ENCODE measurements at places on chromosomes 7 and 10.

- no peak for DNase-seq
Observed at GRCh38 chr10:93219347-93219746, 145.7 kb downstream of the CYP26A1 start.

DNA sequence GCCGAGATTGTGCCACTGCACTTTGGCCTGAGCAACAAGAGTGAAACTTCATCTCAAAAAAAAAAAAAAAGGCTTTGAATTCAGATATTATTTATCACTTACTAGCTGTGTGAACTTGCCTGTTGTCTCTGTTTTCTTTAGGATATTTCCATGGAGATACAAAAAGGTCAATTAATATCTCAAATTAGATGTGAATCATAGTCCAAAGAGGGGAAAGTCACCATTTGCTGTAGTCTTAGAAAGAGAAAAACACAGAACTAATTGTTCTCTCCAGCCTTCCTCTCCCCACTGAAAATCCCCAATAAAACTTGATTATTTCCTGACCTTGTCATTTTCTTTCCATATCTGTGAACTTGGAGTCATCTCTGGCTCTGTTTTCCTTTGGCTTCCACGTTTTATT lies 21.2 kb downstream of the HEPACAM2 start:
- DNase-seq: no peak

- DNase-seq: no peak
Observed at GRCh38 chr10:103870516-103870915, 15.1 kb upstream of the SH3PXD2A start.

GRCh38 chr7:25263337-25263736 lies 35.1 kb upstream of the NPVF start:
- DNase-seq: no peak

DNA sequence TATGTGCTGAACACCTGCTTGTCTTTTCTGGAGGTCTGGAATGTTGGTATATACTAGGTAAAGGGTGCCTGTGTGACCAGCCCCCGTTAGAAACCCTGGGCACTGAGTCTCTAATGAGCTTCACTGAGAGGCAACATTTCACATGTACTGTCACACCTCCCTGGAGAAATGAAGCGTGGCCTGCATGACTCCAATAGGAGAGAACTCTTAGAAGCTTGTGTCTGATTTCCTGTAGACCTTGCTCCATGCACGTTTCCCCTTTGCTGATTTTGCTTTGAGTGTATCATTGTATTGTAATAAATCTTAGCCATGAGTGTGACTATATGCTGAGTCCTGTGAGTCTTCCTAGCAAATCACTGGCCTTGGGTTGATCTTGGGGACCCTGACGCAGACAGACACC lies 82.8 kb downstream of the PPP1R3C start:
- no peak for DNase-seq

- DNase-seq: no peak
Observed at GRCh38 chr7:240146-240676, 47.8 kb downstream of the FAM20C start.

DNA sequence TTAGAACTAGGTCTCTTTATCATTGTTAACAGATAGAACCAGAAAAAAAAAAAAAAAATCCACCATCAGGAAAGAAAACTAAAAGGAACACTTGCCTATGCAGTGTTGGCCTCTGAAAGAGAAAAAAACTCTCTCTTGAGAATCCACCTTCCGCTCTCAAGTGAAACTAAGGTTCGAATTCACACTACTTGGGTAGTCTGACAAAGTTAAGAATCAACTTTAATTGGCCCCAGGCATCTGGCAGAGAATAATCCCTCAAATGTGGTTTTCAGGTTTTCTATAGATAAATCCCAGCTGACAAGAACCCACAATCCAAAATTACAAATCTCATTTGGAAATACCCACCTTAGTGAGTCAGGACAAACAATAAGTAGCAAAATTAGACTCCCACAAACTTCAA lies 199.7 kb upstream of the LRRN3 start:
- DNase-seq: no peak

- no peak for DNase-seq
Observed at GRCh38 chr7:141156407-141156806, 82.5 kb downstream of the TMEM178B start.

DNA sequence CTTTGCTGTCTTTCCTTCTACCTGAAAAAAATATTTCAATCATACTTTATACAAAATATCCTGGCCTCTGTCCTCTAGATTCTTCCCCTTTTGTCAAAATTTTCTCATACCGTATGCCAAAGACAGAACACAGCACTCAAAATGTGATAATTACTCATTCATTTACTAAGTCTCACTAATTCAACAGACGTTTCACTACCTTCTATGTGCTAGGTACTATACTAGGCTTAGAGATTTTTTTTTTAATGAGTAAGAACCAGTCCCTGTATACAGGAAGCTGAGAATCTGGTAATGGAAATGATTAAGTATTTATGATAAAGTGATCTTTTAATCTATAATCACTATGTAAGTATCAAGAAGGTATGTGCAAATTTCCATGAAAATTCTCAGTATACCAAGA lies 128.0 kb downstream of the ELAPOR2 start:
- no peak for DNase-seq

DNA sequence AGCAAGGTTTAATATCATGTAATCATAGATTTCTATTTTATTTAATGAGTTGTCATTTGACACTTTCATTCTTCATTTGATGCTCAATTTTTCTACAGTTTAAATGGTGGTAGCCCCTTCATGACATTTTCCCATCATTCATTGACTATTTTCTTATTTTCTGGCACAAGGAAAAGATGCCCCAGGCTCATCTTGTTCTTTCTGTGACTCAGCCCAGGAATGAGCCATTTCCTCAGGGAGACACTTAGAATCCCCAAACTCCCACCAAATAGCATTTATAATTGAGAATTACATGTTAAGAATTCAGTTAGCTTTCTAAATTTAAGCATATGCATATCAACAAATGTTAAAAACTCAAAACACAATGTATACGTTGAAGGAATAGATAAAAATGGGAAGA lies 222.3 kb downstream of the KIF20B start:
- DNase-seq: no peak

DNA sequence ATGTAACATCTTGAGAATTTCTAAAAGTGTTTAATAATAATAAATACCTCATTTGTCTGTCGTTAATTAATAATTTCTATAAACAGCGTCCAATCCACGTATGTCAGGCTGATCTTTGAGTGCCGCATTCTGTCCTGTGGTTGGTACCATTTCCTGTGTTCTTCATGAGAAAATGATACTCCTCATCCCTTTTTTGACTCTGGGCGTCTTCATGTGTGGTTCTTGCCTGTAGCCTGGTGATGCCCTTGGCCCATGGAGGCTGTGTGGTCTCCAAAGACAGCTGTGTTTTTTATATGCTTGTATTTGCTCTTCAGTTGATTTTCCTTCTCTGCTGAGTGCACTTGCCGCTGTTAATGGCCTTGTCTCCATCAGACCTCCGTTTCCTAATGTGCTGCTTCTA lies 31.5 kb downstream of the GLRX3 start:
- no peak for DNase-seq

GRCh38 chr7:32948202-32948601 lies 9.0 kb upstream of the FKBP9 start:
- no peak for DNase-seq

DNA sequence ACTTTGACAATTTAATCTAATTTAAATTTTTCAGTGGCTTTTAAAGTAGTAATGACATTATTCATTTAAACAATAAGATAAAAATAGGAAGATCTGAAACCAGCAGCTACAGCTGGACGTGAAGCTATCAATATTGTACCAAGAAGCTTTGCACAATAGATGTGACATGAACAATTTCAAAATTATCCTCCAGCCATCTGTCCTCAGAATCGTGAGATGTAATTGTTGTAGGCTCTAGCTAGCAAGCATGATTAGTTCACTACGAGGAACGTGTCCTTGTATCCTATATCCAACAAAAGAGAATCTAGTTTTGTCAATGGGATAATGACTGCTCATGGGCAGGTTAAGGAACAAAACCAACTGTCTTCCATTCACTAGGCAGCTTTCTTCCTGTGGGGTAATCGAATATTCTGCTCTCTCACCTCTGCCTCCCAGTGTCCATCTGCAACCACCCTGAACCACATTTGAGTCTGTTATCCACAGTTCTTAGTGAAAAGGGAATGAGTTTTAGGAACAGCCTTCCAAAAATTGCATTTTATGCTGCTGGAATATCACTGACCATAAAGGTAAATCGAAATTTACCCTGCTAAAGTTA lies 247.3 kb downstream of the PARD3 start:
- DNase-seq: no peak

GRCh38 chr7:33423646-33424020 lies 294.3 kb downstream of the BBS9 start:
- no peak for DNase-seq

DNA sequence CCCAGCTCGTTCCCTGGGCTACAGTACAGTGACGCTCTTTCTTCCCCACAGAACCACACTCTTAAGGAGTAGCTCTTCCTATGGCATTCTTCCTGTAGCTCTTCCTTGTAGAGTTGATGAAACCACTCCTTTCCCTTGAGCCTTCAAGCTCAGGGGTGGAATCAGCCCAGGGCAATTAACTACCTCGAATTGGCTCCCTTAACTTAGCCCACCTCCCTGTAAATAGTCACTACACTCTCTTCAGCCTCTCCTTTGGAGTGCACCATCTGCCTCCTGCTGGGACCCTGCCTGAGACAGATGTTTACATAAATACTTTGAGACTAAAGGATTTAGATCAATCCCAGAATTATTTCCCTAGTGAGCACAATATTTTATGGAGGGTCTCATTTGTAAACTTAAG lies 537.8 kb upstream of the AUTS2 start:
- no peak for DNase-seq

Data from stimulated activated CD8-positive, alpha-beta memory T cell treated with anti-CD3 and anti-CD28 coated beads, Interleukin-12 subunit alpha, Interleukin-12 subunit beta, amount 100 ng/mL, for 4 hours (primary cell).